Activated CD4-positive, CD25-positive, alpha-beta regulatory T cell treated with anti-CD3 and anti-CD28 coated beads, Interleukin-2, amount 50 U/mL, for 24 hours (primary cell): ENCODE measurements at places on chromosomes 7 and 10.

DNA sequence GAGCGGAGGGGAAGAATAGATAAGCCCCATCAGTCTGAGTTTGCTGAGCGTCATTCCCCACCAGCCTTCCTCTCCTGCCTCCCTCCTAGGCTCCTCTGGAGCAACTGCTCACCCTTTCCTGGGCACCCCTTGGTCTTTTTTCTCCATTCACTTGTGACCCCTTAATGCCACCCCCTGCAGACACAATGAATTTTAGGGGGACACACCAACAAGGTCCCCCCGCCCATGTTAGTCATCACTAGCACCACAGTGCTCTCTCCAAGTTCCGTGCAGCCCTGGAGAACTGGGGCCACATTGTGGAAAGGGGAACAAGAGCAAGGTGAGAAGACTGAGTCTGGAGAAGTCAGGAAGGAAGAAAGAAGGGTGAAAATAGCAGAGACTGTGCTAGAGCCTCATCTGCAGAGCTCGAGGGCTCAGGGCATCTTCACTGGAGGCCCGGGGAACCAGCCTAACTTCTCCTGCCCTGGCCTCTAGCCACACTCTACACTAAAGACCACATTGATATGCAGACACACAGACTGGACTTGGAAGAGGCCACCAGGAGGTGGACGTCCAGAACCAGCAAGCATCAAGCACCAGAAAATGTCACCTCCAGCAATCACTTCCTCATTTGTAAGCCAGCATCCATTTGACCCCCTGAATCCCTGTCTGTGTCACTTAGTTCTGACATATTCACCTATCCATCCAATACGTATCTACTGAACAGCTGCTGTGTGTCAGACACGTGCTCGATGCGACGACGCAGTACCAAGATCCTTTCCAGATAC, 17.5 kb downstream of the RGR start:
- no peak for ATAC-seq

- ATAC-seq = no peak
Observed at GRCh38 chr7:128000854-128001265, 30.4 kb downstream of the LRRC4 start.

GRCh38 chr7:108368466-108368865, 87.8 kb downstream of the NRCAM start:
- no peak for ATAC-seq

- ATAC-seq = no peak
Observed at GRCh38 chr10:43119416-43120115, 18.7 kb upstream of the CSGALNACT2 start.

GRCh38 chr7:70953331-70953741, 178.6 kb upstream of the GALNT17 start:
- no peak for ATAC-seq

DNA sequence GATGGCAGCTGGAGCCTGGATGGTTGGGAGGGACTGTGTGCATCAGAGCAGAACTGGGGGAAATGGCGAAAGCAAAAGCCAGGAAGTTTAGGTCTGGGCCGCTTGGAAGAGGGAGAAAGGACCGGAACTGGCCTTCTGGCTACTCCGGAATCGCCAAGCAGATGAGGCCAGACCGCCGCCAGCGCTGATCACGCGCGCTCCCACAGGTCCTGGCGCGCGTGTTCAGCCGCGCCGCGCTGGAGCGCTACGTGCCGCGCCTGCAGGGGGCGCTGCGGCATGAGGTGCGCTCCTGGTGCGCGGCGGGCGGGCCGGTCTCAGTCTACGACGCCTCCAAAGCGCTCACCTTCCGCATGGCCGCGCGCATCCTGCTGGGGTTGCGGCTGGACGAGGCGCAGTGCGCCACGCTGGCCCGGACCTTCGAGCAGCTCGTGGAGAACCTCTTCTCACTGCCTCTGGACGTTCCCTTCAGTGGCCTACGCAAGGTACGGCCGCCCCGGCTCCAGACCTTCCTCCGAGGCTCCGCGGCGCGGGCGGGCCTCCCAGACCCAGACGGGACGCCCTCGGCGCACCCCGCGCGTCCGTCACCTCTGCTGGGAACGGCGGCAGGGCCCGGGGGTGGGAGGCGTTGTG, 2.0 kb downstream of the CYP26C1 start:
- ATAC-seq = peak; percentile 62

DNA sequence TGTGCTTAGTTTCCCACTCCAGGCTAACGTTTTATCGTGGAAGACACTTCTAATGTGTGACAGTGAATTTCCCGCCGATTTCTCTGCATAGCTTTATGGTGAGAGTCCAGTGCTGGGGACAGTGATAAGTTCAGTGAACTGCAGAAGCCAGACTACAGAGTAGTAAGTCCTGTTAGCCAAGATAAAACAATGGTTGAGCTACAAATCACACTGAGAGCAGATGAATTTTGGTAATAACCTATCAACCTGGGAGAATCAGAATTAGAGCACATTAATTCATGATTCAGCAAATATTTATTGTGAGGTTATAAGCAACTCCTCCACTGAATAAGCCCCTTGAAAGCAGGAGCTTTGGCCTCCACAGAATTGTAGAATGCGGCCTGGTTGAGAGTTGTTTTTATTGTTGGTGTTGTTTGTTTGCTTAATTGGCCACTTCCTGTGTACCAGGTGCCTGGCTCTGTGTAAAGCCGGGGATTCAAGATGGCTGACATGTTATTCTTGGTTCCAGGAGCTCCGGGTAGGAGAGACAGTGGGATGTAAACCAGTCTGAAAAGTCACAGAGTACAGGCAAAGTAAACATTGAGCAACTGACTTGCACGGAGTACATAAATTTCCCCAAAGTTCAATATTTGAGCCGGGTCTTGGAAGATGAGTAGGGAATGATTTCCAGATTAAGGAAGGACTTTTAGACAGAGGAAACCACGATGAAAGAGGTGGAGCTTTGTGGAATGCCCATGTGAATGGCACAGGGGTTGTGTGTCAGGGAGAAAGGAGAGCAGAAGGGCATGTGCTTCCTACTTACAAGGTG, 112.7 kb downstream of the SNX10 start:
- no peak for ATAC-seq

GRCh38 chr7:43248961-43249822, 136.7 kb downstream of the HECW1 start:
- ATAC-seq = no peak

- no peak for ATAC-seq
Observed at GRCh38 chr7:129466796-129467195, 32.6 kb downstream of the STRIP2 start.

DNA sequence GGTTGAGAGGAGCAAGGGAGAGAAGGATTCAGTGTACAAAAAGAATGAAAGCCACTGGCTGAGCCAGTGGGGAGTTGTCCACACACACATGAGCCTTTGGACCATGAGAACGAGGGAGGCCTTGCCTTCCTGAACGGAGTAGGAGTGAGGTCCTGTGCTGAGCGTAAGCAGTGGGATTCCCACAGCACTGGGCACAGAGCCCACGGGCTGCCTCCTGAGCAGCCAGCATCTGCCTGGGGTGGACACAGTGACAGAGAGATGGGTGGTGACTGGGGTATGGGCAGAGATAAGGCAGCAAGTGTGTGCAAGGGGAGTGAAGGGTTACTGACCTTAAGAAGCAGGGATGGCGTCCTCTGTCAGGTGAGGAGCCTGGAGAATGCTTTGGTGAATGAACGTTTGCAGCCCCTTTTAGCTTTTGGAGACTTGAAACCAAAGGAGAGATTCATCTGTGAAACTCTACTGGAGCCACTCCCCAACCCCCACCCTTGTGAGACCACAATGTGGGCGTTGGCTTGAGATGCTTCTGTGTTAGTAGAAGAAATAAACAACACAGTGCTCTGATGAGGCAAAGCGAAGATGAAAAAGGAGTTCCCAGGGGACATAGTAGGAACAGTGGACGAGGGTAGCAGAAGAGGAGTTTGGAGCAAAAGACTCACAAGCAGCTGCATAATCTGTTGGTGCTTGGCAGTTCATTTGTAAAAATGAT, 56.5 kb downstream of the FIGNL1 start:
- ATAC-seq = no peak

DNA sequence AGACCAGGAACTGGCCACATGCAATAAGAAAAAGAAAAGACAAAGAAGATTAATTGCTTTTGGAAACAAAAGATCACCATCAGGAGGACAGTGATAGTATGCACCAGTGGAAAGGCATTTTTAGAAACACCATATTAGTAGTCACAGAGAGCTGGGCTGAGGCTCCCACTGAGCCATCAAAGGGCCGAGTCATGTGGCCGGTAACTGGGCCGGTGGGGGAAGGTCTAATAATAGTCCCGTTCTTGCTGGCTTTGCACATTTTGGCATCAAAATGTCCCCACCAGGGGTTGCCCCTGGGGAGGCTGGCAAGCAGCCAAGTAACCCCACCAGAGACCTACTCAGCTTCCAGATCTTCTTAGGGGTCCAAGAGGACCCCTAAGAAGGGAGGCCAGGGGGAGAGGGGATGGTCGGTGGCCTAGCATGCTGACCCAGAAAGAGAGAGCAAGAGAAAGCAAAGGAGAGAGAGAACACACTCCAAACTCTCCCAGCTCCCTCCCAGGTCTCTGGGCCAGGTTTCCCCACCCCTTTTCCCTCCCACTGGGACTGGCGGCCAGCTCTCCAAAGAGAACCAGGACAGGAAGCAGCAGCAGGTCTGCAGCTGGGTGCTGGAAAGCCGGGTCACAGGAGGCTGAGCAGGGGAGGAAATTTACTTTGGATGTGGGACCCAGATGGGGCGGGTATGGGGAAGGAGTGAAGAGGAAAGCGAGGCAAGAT, 70.2 kb upstream of the FGFR2 start:
- no peak for ATAC-seq

- no peak for ATAC-seq
Observed at GRCh38 chr10:74929197-74929596, 102.8 kb downstream of the KAT6B start.
